ENCODE measurements at places on chromosomes 2 and 18. TPM values are rescaled to one million over a fixed set of nuclear protein-coding genes. Genes with fewer than 3 reads are reported as not detected.

DNA sequence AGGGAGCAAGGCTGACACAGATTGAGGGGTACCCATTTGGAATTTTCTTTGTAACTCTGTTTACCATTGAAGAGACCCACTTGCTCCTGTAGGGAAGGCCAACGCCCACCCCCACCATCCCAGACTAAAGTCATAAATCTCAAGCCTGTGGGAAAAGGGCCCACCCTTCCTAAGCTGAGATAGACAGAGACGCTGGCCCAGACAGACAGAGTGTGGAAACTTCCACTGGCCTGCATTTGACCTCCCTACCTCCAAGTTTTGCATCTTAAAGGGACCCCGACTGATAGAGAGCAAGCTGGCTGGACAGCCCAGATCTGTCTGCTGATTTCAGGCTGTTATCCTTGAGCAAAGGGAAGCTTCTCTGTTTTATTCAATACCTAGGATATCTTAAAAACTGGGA lies 48.2 kb upstream of the SLC14A2 start:
- no peak overlapping the region for H3K27ac ChIP-seq
- no peak overlapping the region for H3K4me3 ChIP-seq
- peaks cover 8% of the 10 kb centered on the region for H3K4me1 ChIP-seq
- H3K27me3 ChIP-seq, result no peaks in the 10 kb centered on the region
- H3K36me3 ChIP-seq, result no peaks in the 10 kb centered on the region
- peak; percentile 89 for DNase-seq

DNA sequence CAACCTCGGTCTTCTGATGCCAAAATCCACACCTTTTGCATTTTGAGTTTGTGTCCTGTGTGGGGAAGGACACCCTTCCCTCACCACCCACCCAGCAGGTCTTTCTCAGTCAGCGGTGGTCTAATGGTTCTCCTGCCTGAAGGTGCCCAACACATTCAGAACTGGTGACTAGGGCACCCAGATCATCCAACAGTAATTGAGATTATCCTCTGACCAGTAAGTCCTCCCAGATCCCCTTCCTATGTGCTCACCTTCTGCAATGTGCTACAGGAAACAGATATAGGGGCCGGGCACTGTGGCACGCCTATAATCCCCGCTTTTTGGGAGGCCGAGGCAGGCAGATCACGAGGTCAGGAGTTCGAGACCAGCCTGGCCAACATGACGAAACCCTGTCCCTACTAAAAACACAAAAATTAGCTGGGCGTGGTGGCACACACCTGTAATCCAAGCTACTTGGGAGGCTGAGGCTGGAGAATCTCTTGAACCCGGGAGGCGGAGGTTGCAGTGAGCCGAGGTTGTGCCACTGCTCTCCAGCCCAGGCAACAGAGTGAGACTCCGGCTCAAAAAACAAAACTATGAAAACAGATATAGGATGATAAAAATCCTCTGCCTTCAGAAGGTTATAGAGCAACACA lies 56.2 kb downstream of the REEP1 start:
- H3K4me3 ChIP-seq, result no peak overlapping the region
- peaks cover 3% of the 10 kb centered on the region for H3K36me3 ChIP-seq
- DNase-seq, result no peak
- H3K4me1 ChIP-seq, result peaks cover 45% of the 10 kb centered on the region

- H3K36me3 ChIP-seq, result no peaks in the 10 kb centered on the region
- no peak overlapping the region for H3K4me3 ChIP-seq
- DNase-seq, result no peak
- no peak overlapping the region for H3K27ac ChIP-seq
- H3K4me1 ChIP-seq, result peaks cover 4% of the 10 kb centered on the region
These were observed 525.2 kb downstream of the TNS1 start for GRCh38 chr2:217477583-217477982.

POTEC gene
- not detected for total RNA-seq

DNA sequence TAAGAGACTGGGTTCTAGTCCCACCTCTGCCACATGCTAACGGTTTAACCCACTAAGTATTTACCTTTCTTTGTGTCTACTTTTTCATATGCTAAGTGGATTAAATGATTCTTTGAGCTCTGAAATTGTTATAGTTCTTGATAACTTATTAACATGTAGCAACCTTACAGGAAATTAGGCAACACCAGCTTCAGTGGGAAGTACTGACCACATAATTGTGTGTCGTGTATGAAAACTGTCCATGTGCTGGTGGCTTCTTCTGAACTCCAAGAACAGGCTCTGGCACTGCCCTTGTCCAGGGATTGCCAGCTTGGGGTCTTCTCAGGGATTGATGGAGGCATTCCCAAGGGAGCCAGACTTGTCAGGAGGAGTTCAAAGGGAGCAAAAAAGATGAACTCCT lies 427.7 kb downstream of the TGIF1 start:
- DNase-seq, result no peak
- H3K4me1 ChIP-seq, result no peaks in the 10 kb centered on the region
- no peaks in the 10 kb centered on the region for H3K27me3 ChIP-seq
- no peak overlapping the region for H3K4me3 ChIP-seq
- H3K36me3 ChIP-seq, result no peaks in the 10 kb centered on the region
- no peak overlapping the region for H3K27ac ChIP-seq
